Hepatocyte (in vitro differentiated cells): ENCODE measurements at places on chromosomes 11 and 22.

- DNase-seq = peak; percentile 91
Observed at GRCh38 chr22:50530877-50531545, 1.2 kb upstream of the TYMP start.

DNA sequence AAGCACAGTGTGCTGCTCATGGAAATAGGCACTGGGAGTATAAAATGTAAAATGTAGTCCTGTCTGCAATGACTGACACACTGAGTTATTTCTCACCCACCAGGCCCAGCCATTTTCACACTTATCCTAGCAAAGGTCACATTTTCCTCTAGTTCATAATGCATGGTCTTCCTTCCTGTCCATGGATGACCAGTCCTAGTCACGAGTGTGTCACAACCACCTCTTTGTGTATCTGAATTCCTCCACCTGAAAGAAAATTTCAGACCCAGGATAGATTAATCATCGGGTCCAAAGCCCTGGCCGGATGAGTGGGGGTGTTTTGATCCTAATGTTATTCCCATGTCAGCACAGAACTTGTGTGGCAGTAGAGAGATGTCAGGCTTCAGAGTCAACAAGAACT, at the start of gene MRGPRX4:
MRGPRX4 (plus strand) TSS at position 172 of the 400 bp plus-strand sequence. CDS start 420 bp downstream, outside the sequence.
- DNase-seq = no peak

DNA sequence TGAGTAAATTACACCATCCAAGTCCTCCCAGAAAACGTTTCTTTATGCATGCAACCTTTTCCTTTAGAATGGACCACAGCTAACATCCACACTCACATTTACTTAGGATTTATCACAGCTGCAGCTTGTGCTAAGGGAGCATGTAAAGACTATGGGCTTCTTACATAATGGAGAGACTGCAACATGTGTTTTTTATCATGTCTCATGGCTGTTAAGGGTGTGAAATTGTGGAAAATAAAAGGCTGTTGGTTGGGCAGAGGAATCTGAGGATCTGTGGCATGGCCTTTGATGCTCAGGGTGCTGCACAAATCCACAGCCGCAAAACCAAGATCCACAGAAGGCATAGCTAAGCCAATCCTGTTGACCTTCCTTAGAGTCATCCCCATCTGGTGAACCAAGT, 112.0 kb upstream of the MTNR1B start:
- no peak for DNase-seq

- DNase-seq = no peak
Observed at GRCh38 chr22:16960220-16960883, 47.7 kb downstream of the GAB4 start.

GRCh38 chr22:46612341-46612903, 7.8 kb upstream of the GRAMD4 start:
- DNase-seq = no peak

- peak; percentile 49 for DNase-seq
Observed at GRCh38 chr22:38468443-38469305, 778 bp downstream of the KDELR3 start.

DNA sequence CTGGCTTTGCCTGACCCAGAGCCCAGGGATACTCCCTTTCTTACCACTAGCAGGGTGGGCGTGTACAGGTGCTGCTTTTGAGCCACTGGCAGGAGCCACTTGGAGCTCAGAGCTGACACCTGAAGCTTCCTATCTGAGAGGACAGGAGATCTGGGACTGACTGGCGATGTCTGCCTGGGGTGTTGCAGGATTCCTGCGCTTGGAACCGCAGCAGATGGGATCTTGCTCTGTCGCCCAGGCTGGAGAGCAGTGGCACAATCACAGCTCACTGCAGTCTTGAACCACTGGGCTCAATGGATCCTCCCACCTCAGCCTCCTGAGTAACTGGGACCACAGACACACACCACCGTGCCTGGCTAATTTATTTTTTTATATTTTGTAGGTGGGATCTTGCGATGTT, 17.7 kb downstream of the GP1BB start:
- no peak for DNase-seq

DNA sequence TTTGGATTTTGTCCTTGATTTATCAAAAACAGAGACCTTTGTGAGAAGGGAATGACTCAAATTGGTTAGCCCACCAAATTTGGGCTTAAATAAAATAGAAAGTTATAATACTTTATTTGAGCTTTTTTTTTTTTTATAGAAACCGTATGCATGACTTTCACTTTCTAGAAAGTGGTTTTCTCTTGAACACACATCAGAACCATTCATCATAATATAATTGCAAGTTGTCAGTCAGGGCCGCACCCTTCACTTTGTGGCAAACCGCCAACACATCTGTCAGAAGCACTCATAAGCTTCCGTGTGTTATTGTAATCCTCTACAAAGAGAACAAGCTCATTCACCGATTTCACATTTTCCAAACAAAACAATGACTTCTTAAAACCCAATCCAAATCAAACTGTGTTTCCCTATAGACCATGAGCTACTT, 76.1 kb downstream of the SOX6 start:
- DNase-seq = peak; percentile 10
